ENCODE measurements at places on chromosomes 7 and 10.

DNA sequence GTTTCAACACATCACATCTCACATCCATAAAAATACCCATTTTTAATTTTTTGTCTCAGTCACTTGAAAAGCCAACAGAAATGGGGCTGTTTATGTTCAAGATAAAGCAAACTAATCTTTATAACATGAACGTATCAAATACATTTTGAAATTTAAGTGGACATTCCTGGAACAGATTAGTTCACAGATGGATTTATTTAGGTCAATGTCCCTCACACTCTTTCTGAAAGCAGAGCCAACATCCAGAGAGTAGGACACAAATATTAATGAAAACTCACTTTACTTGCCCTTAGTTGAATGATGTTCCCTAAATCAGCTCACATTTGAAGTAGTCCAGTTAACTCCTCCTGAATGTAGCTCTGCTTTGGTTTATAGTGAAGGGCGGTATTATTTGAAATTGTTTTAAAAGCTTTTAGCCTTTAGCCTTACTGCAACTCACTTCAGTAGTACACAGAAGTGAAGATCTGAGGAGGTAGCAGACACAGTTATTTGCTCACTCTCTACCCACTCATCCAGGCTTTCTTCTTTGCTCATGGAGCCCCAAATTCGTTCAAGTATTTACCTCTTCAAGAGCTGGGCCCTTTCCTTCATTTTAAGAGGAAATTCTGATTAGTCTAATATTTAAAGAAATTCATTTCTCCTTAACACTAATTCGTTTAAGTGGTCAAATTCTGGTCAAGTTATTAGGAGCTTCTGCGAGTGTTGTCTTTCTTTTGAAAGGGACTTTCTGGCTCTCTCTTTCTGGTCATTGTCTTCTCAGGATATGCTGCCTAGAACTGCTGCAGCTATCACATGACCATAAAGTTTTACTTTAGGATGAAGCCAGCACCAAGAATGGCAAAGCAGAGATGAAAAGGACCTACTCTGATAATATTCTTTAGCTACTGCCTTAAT is 180.6 kb upstream of the AGR3 start:
- DNase-seq = no peak

DNA sequence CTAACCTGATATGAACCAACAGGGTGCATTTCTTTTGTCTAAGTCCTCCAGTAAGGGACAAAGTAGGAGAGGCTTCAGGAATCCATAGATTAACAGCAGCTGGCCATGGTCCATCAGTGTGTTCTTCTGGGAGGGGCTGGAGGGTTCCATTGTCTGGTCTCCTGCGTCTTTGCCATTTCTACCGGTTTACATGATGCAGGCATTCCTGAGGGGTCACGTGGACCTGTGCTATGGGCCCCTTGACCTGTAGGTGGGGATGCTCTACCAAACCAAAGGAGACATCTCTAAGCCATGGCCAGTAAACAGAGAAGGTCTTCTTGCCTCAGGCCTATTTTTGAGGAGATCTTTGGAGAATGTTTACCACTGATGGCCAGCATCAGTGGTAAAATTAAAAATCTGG is 28.7 kb upstream of the HABP2 start:
- no peak for DNase-seq

GRCh38 chr10:18008986-18009385 is 57.3 kb downstream of the SLC39A12 start:
- DNase-seq = no peak

DNA sequence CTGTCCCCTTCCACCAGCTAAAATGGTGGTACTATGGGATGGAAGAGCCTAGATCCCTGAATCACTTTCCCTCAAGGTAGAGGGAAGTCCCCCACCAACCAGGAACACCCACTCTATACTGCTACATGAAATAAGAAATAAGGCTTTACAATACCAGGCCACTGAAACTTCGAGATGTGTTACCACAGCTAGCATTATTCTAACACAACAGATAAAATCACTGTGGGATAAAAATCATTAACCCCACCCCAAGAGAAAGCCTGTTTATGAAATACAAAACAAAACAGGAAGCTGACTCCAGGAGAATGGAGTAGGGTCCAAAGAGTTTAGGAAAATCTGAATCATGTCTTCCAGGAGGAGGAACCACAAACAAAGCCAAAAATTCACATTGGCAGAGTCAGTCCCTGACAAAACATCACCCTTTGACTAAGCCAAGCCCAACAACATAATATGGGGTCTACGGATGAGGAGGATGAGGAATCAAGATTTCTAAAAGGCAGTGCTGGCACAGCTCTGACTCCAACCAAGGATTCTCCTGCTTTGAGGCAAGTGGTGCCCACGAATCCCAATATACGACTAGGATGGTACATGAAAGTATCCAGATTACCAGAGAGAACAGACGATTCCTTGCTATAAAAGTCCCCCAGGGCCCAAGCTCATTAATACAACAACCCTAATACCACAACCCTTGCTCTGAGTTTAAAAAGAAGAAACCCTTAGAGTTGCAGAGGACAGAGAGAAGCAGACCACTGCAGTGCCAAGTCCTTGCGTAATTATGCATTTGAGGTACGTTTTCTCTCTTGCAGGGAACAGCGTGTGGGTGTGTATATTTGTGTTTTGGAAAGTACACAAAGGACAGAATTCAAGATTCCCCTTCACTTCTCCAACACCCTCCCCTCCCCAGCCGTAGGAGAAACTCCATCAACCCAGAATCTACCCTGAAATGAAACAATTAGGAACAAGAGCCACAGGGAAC is 23.7 kb downstream of the XPNPEP1 start:
- no peak for DNase-seq

DNA sequence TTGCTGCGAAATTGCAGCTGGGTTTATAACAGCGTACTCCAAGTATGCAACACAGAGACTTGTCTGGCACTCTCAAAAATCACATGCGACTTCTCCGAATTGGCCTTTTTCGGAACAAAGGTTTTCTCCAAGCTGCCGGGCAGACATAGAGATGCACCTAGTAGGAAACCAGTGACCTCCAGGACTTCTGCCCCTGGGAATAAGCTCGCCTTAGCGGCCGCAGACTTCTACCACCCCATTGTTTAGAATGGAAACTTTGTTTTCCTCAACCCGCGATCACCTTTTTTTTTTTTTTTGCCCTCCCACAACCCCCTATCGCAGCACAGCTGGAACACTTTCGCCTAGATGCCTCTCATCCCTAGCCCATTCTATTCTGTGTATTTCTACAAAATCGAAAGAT is 4.9 kb upstream of the HOXA10 start:
- DNase-seq = no peak

DNA sequence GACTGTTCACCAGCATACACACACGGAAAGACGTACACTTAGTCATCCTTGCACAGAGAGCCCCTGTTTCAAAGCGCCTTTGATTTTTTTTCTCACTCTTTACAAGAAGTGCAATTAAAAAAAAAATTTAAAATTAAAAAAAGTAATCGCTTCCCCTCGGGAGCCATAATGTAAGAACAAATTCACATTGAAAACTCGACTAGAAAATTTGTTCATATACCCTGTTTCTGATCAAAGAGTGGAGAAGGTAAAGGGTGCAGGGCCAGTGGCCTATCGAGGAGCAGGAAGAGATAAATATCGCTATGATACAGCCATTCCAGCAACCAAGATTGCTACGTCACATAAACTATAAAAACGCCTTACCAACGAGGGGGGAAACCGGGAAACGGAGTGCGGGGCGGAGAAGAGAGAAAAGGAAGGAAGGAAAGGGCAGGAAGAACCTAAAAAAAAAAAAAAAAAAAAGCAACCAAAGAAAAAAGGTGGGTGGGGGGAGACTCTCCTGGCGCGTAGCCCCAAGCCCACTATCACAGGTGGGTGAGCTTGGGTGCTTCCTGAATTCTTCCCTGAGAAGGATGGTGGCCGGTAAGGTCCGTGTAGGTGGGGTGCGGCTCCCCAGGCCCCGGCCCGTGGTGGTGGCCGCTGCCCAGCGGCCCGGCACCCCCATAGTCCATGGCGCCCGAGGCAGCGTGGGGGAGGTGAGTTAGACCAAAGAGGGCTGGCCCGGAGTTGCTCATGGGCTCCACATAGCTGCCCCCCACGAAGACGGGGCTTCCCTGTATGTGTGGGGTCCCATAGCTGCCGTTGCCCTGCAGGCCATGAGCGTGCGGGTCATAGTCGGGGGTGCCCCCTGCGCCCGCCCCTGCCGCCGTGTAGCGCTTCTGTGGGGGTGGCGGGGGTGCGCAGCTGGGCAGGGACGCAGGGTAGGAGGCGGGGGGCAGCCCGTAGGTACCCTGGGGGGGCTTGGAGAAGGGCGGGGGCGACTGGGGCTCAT is 5.2 kb upstream of the HOXA2 start:
- DNase-seq = no peak

- DNase-seq = no peak
Observed at GRCh38 chr7:19351341-19352304, 206.4 kb upstream of the FERD3L start.

DNA sequence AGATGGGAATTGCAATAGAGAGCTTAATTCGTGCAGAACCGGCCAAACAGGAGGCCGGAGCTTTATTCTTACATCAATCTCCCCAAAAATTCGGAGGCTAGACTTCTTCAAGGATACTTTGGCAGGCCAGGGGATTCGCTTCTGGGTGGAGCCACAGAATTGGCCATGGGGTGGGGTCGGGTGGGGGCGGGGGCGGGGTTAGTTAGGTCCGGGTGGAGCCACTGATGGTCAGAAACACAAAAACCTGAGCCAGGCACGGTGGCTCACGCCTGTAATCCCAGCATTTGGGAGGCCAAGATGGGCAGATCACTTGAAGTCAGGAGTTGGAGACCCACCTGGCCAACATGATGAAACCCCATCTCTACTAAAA is 87.5 kb downstream of the SEPTIN14 start:
- no peak for DNase-seq

- no peak for DNase-seq
Observed at GRCh38 chr7:95501261-95501832, 15.6 kb downstream of the ASB4 start.

DNA sequence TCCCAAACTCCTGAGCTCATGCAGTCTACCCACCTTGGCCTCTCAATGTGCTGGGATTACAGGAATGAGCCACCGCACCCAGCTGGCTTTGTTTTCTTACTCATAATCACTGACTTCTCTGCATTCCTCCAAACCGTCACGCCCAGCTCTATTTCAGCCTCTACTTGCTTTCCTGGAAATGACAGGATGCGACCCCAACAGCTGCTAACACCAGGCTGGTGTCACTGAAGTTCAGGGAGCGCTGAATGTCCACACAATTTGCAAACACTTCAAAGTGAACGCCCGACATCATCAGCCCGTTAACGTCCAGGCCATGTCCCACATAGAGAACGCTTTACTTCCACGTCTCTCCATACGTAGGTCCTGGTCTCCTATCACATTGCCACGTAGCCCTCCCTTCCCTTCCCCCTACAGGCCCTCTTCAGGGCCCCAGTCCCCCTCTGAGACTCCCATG is 12.8 kb upstream of the PROSER2 start:
- no peak for DNase-seq

- DNase-seq = no peak
Observed at GRCh38 chr7:55105952-55106351, 87.1 kb downstream of the EGFR start.

- peak; percentile 79 for DNase-seq
Observed at GRCh38 chr10:123241391-123242141, 87.4 kb downstream of the BUB3 start.

DNA sequence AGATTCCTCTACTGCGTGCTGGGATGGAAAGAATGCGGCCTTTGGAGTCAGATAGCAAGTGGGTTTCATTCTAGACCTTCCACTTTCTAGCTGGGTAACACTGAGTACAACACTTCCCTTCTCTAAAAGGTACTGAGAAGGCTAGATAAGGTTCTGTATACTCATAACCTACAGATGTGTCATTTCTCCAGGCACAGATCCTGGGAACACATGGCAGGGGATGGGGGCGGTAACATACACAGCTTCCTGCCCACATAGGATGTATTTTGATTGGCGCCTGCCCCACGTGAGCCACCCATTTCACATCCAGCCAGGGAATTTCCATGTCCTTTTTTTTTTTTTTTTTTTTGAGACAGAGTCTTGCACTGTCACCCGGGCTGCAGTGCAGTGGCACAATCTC is 31.8 kb downstream of the KLRG2 start:
- DNase-seq = no peak

- no peak for DNase-seq
Observed at GRCh38 chr7:106339513-106340246, 54.9 kb upstream of the NAMPT start.

DNA sequence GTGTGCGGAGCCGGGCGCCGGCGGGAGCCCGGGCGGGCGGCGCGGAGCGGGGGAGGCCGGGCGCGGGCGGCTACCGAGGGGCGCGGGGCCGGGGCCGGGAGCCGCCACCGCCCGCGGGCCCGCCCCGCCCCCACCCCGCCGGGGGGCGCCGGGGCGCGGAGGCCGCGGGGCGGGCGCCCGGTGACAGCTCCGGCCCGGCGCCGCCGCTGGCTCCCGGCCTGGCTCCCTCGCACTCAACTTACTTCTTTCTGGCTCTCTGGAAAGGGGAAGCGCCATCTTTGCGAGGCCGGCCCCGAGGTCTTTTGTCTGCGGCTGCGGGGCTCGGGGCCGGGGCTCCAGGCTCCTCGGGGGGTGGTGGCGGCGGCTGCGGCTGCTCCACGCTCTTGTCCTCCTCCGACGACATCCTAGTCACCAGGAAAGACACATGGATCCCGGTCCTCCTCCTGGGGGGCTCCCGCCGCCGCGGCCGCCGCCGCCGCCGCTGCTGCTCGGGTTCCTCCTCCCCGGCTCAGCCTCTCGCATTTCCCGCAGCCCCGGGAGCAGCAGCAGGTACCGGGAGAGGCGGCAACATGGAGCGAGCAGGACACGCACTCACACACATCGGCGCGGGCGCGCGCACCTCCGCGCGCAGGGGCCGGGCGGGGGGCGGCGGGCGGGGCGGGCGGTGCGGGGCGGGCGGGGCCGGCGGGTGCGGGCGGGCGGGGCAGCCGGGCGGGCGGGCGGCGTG is at the start of gene KMT2C:
Gene KMT2C (minus strand): TSS at position 620 of the 727 bp plus-strand sequence. CDS start 217 bp downstream, at position 403.
- peak; percentile 65 for DNase-seq

DNA sequence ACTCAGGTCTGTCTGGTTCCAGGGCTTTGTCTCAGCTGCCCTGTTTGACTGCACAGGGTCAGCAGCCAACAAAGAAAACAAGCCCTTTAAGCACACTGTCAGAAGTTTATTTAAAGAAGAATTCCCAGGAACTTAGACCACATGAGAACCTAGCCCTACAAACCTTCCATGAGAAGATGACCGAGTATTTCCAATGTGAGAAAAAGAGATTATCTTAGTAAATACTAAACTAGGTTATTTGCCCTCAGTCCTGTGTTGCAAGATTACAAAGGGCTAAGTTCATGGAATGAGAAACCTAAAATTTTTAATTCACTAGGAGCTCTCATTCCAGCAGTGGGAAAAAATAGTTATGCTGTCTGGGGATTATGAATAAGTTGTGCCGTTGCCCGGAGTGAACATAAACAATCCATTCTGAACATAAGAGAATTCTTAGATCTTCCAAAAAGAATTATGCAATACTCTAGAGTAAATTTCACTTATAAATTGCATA is 46.7 kb downstream of the NOC3L start:
- no peak for DNase-seq

DNA sequence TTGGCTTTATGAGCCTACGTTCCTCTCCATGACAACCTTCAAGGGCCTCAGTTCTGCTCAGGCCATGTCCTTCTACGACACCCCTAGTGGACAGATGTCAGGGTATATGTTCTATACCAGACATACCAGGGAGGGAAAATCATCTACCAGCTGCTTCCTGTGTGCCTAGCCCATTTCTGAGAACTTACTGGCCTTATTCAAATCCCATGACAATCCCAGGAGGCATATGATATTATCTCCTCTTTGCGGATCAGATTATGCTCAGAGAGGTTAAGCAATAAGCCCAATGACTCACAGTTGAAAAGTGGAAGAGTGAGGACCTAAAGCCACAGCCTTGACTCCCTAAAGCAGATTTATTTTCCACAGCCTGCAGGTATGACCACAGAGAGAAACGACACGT is 139.3 kb downstream of the GLI3 start:
- no peak for DNase-seq
